Breast epithelium (tissue), 4 donors: ENCODE measurements at places on chromosomes 16 and 17. TPM values are rescaled to one million over a fixed set of nuclear protein-coding genes. Genes with fewer than 3 reads are reported as not detected.

Gene APRT
- 152 TPM for total RNA-seq

GRCh38 chr17:13642188-13642587 lies 40.5 kb upstream of the HS3ST3A1 start:
- no peak for DNase-seq

Gene RAB37
- total RNA-seq, result 2.0 TPM

DNA sequence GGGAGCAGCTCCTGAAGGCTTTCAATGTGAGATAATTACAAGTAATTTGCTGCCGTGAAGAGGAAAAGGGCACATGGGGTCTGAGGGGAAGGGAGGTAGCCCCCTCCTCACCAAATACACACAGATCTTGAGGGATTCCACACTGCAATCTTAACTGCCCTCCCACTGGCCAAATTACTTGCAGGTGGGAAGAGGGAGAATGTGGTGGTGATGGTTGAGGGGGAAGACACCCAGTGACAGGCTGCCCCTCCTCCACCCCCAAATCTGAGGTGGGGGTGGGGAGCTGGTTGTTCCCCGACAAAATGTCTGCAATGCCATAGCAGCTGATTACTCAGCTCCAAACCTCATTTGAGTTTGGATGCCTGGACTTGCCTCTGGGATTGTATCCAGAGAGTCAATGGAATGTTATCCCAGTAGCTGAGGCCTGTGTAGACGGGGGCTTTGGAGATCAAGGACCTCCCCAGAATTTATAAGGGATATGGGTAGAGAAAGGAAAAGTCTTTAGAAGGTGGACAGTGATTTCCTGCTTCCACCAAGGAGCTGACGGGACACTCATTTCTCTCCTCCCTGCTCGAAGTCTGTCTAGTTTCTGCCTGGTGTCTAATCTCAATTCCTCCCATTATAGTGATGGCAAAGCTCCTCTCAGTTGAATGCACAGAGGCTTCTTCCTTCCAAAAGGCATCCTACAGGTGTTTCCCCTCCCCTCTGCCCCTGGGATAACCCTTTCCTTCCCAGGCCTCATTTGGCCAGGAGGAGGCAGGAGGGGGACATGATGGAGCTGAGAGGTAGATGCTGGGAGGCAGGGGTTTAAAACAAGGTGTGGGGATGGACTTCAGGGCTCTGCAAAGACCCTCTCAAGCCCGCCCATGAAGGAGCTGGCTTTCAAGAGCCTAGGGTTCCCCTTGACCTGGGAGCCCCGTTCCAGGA lies 8.7 kb downstream of the DLX4 start:
- DNase-seq, result no peak

DNA sequence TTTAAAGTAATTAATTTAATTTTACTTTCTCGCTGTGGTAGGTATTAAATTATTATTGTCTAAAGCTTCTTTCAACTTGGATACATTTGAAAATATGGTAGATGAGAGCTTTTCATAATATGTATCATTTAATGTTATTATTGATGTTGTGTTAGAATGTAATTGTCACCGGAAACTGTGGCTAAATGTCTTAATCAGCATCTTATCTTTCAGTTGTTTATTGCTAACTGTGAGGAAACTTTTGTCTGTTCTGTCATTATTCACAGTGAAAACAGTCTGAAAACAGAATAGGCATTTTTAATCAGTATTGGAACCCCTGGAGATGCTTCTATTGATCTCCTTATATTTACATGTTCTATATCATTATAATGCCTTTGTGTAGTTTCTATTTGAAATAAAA lies 120.7 kb downstream of the STXBP4 start:
- no peak for DNase-seq

- DNase-seq, result no peak
Observed at GRCh38 chr17:40303009-40303657, 5.8 kb upstream of the RARA start.
